Kidney (tissue), 22 donors: ENCODE measurements at places on chromosomes 3 and 15. TPM values are rescaled to one million over a fixed set of nuclear protein-coding genes. Genes with fewer than 3 reads are reported as not detected.

DNA sequence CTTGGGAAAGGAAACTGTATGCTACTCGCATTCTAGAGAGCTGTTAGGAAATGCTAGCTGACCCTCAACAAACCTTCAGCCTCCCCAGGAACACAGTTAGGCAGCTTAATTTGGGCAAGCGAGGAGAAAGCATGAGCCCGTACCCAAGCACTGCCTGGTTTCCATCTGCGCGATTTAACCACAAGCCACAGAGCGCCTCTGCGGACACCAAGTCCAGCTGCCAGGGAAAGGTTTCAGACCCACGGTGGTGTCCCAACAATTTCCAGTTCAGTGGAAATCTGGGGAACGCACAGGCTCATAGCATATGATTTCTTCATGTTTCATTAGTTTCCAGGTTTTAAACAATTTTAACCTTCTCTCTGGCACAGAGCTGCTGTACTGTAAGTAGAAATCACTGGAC is 617.6 kb downstream of the FHIT start:
- no peak for DNase-seq

GRCh38 chr3:136817448-136817847 is 1.5 kb upstream of the SLC35G2 start:
- DNase-seq: no peak

The CISH gene
- 30.8 TPM for total RNA-seq

The ZBBX gene
- total RNA-seq: 1.2 TPM
